Midbrain (tissue), 1 donor: ENCODE measurements at places on chromosomes 13 and 19.

GRCh38 chr13:97781891-97782305, 171.6 kb upstream of the IPO5 start:
- DNase-seq: no peak

- DNase-seq: no peak
Measured at GRCh38 chr19:51809787-51810186, 14.8 kb downstream of the FPR3 start.

- DNase-seq: no peak
Measured at GRCh38 chr19:21838646-21839045, 2.7 kb upstream of the ZNF43 start.

DNA sequence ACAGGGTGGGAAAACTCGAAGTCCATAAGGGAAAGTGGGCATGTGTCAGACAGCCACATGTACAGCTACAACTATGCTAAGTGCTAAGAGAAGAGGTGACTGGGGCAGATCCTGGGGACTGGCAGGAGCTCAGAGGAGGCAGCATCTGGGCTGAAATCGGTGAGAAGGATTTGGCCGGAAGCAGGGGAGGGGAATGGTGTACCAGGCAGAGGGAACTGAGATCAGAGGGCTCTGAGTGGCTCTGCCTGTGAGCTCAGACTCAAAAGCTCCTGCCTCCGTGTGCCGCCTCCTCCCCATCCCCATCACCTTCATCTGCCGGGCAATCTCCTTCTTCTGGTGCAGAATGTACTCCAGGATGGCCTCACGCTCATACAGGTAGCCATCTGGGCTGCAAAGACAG, 21.8 kb downstream of the NOSIP start:
- DNase-seq: no peak

DNA sequence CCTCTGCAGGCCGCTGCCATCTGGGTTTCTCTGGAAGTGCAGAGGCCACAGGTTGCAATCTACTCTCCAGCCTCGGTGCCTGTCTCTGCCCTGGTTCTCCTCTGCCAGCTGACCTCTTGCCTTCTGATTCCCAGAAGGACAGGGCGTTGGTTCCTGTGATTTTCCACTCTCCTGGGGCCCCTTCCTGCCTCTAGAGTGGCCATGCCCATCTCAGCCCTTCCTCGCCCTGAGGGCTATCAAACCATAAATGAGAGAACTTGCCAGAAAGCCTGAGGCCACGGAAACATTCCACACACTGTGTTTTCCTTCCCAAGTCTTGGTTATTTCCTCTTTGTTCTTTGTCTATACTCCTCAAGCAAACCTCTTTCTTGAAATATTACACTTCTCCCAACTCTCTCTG, 146.2 kb downstream of the SHISA2 start:
- DNase-seq: no peak

- DNase-seq: no peak
Measured at GRCh38 chr13:25266706-25267105, 20.6 kb downstream of the MTMR6 start.

- no peak for DNase-seq
Measured at GRCh38 chr13:50129081-50129705, 113.9 kb downstream of the KCNRG start.
